ENCODE measurements at places on chromosomes 12 and 14.

DNA sequence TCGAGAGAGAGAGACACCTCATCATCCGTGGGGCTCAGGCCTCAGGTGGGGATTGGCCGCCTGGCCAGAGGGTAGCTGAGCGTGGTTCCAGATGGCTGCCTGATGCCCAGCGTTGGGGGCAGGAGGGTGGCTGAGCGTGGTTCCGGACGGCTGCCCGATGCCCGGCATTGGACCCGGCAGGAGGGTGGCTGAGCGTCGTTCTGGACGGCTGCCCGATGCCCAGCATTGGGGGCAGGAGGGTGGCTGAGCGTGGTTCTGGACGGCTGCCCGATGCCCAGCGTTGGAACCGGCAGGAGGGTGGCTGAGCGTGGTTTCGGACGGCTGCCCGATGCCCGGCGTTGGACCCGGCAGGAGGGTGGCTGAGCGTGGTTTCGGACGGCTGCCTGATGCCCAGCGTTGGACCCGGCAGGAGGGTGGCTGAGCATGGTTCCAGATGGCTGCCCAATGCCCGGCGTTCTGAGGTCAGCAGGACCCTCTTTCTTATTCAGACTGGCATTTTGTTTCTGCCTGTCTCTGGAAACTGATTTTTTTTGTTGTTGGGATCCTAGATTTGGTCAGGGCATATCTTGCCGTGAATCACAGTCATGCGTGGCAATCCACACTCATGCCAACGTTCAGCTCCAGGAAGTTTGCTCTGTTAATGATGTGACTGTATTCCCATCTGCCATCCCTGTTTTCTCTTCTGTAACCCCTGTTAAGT lies 40.7 kb downstream of the GALNT9 start:
- DNase-seq, result no peak

GRCh38 chr14:104582662-104583061 lies 3.1 kb downstream of the C14orf180 start:
- DNase-seq, result no peak

DNA sequence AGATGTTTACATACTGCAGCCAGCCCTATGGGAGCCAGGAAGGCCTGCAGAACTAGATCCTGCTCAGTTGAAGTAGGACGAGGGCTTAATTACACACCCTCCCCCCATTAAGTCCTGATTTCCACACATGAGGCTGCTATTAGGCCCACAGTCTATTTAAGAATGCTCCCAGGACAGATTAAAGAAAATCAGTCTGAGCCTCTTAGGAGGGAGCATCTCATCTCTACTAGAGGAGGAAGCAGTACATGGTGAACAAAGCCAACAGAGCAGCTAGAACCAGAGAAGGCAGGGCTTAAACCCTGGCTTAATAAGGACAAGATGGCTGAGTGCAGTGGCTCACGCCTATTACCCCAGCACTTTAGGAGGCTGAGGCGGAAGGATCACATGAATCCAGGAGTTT lies 55.8 kb upstream of the ARHGAP5 start:
- DNase-seq, result no peak

DNA sequence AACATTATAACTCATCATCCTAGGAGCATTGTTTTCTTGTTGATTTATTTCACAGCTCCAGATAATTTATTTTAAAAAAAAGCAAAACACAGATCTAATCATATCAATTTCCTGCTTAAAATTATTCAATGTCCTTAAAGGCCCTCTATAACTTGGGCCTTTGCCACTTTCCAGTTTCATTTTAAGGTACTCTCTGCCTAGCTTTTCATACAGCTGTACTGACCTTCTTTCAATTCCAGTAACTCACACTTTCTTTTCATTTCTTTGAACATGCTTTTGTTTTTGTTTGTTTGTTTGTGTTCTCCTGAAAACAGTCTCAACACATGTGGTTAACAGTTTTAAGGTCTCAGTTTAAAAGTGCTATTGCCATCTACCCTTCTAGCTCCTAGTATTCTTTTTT lies 281.9 kb downstream of the ACSS3 start:
- DNase-seq, result no peak

DNA sequence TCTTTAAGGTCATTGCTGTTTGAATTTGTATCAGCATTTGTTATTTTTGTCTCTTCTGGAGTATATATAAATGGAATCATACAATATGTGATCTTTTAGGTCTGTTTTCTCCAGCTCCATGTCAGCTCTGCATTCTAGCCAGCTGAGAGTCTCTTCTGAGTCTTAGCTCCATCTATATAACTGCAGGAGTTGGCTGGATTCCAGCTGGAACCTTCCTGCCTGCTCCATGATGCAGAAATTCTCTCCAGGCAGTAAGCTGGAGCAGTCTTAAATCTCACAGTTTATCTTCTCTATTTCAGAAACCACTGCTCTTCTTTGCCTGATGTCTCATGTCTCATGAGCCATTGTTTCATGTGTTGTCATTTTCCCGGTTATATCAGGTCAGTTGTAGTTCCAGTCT lies 827.6 kb downstream of the NRXN3 start:
- DNase-seq, result no peak

GRCh38 chr12:2306012-2306411 lies 253.2 kb downstream of the CACNA1C start:
- DNase-seq, result no peak

GRCh38 chr14:84108746-84109457 lies 1421.0 kb upstream of the FLRT2 start:
- no peak for DNase-seq

GRCh38 chr14:48857366-48857765 lies 728.8 kb downstream of the RPS29 start:
- DNase-seq, result no peak

DNA sequence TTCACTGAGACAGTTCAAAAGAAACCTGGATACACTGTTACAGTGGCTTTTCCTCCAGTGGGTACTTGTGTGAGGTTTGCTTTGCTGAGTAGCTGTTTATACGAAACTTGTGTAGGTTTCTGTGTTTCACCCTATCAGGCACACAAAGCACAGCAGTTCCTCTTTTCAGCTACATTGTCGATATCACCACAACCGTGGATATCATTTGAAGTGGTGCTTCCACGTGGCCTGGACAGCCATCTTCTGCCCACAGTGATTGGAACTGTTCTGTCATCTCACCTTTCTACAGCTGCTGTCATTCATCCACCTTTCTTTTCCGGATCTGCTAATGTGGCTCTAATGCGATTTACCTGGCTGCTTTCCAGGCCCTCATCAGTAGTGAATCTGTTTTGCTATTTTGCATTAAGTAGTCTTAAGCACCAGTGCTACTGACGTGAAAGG lies 368.8 kb downstream of the SYT1 start:
- DNase-seq, result no peak

DNA sequence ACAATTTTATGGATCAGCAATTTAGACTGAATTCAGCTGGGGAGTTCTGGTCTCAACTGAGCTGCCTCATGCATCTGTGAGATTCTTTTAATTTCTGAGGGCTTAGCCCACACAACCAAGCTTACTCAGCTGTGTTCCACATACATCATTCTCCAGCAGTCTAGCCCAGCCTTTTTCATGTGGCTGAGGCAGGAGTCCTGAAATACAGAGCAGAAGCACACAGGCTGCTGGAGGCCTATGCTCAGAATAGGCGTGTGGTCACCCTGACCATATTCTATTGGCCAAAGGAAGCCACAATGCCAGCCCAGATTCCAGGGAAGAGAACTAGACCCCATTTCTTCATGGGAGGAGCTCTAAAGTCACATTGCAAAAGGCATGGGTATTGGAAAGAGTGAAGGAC lies 72.3 kb upstream of the DHRS4 start:
- DNase-seq, result no peak

DNA sequence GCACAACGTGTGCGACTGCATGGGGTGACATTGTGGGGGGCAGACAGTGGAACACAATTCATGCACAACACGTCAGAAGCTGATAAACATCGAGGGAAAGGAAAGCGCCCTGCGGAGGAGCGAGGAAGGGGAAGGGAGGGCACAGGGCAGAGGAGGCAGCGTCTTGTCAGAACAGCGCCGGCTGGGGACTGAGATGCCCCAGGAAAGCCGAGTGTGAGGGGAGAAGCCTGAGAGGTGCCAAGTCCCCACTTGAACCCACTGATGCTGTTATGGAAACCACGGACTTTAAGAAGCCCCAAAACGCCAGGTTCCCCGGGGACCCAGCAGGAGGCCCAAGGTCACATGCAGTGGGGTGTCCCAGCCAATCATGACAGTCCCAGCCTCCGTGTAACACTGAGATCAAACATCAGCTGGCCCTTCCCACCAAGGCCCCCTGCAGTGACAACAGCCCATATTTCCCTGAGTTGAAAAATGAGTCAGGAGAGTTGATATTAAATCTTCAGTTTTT lies 70.0 kb downstream of the GALNT9 start:
- no peak for DNase-seq

DNA sequence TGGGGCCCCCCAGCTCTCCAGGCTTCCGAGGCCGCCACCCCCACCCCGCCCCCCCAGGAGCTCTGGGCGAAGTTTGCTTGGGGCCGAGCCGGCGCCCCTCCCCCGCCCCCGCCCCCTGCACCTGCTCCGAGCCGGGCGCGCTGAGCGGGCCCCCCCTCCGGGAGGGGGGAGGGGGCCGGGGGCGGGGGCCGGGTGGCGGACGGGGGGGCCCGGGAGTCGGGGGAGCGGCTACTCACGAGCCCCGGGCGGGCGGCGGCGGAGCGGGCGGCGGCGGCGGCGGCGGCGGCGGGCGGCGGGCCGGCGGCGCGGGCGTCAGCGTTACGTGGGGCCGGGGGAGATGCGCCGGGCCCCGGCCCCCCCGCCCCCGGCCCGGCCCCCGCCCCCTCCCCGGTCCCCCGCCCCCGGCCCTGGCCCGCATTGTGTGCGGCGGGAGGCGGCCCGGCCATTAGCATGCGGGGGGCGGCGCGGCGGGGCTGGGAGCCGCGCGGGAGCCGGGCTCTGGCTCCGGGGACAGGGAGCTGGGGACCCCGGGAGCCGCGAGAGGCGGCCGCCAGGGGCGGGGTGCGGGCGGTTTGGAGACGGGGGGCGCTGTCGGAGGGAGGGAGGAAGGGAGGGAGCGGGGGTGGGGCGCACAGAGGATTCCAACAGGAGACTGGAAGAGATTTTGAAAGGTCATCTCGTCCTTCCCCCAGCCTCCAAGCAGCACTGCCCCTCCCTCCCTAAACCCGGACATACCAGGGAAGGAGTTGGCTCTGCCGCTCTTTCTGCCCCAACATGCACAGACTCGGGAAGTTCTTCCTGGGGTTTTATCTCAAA lies at the start of gene ZNF219:
ZNF219 (minus strand) TSS at position 580 of the 816 bp plus-strand sequence. CDS start 5,064 bp downstream, outside the sequence.
- DNase-seq, result peak; percentile 45

DNA sequence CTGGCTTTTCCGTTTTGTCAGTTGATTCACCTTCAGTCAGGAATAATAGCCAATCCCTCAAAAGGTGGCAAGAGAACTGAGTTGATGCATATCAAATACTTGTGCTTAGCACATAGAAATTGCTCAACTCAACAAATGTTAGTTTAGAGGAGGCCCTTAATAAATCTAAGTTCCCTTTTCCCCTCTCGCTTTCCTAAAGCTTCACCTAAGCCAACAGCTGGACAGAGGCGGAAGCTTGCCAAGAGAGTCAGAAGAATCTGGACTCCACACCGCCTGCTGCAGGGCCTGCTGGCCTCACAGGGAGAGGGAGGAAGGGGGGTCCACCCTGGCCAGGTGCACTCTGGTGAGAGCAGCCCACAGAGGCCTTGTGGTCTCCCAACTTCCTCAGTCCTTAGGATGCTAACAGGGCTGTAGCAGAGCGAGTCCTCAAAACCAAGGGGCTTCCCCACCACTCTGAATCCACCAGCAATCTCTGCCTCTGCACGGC lies 213.1 kb downstream of the CHST11 start:
- DNase-seq, result no peak

GRCh38 chr14:80237143-80237542 lies 25.8 kb upstream of the DIO2 start:
- no peak for DNase-seq

GRCh38 chr12:563787-564298 lies 99.4 kb downstream of the NINJ2 start:
- no peak for DNase-seq

Data from fibroblast of the conjunctiva (primary cell).